ENCODE measurements at places on chromosomes 1 and 21. TPM values are rescaled to one million over a fixed set of nuclear protein-coding genes. Genes with fewer than 3 reads are reported as not detected.

The NBPF6 gene
- total RNA-seq = not detected

The IRF6 gene
- 0.31 TPM for total RNA-seq

The ATF6 gene
- 31.2 TPM for total RNA-seq

The S100A12 gene
- not detected for total RNA-seq

The SEMA6C gene
- total RNA-seq = 6.3 TPM

The ZNF672 gene
- total RNA-seq = 10.5 TPM

The BATF3 gene
- total RNA-seq = 9.4 TPM

The SLC22A15 gene
- total RNA-seq = 11.2 TPM

The POMGNT1 gene
- total RNA-seq = 67.6 TPM

The FTCD gene
- total RNA-seq = not detected

The HTR1D gene
- total RNA-seq = 8.2 TPM

The PODN gene
- 1.2 TPM for total RNA-seq

The DNALI1 gene
- 32.8 TPM for total RNA-seq

The KCNJ10 gene
- 0.46 TPM for total RNA-seq

The S100A7 gene
- not detected for total RNA-seq

The SPATA6 gene
- 12.5 TPM for total RNA-seq

The LMOD1 gene
- 0.16 TPM for total RNA-seq

The ADORA1 gene
- 3.8 TPM for total RNA-seq

The PDPN gene
- total RNA-seq = 0.68 TPM

The ESRRG gene
- total RNA-seq = 5.2 TPM

The OR2L8 gene
- not detected for total RNA-seq

The KRTAP20-2 gene
- total RNA-seq = not detected

The MAP3K7CL gene
- total RNA-seq = not detected

The SHE gene
- total RNA-seq = 0.27 TPM

The CRNN gene
- not detected for total RNA-seq

The PLEKHA6 gene
- 8.0 TPM for total RNA-seq

The PPIH gene
- 58.4 TPM for total RNA-seq
